Activated T-helper 17 cell treated with anti-CD3 and anti-CD28 coated beads, Interleukin-2, amount 50 U/mL, for 72 hours (primary cell): ENCODE measurements at places on chromosomes 1 and 21. TPM values are rescaled to one million over a fixed set of nuclear protein-coding genes. Genes with fewer than 3 reads are reported as not detected.

The SPAG17 gene
- not detected for total RNA-seq

The KPRP gene
- not detected for total RNA-seq

DNA sequence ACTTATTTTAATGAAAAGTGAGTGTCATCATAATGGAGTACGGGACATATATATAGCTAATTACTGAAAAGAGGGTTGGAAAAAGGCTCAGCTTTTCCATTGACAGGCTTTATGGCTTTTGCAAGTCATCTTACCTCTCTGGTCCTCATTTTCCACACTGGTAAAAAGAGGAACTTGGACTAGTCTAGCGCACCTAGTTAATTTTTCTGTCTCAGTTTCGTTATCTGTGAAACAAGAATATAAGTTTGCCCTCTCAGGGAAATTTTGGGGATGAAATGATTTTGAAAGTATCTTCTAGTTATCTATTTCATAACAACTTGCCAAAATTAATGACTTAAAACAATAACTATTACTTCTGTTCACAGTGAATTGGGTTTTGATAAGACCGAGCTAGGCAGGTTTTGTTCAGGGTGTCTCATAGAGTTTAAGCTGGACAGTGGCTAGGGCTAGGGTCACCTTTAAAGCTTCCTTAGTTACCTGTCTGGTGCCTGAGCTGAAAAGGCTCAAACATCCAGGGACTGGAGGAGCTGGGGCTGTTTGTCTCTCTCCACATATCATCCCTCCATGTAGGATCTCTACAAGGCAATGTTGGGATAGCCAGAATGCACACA is 91.7 kb downstream of the TYW3 start:
- ATAC-seq: no peak

GRCh38 chr1:103106426-103107341 is 1.6 kb downstream of the COL11A1 start:
- ATAC-seq: no peak

The CNIH3 gene
- 1.4 TPM for total RNA-seq
